ENCODE measurements at places on chromosomes 5 and 9. TPM values are rescaled to one million over a fixed set of nuclear protein-coding genes. Genes with fewer than 3 reads are reported as not detected.

Gene BTNL8
- not detected for total RNA-seq

- DNase-seq: no peak
Measured at GRCh38 chr5:82296929-82297328, 18.8 kb upstream of the RPS23 start.

Gene JAKMIP2
- not detected for total RNA-seq

GRCh38 chr9:72140586-72140985 lies 8.7 kb upstream of the GDA start:
- no peak for DNase-seq

DNA sequence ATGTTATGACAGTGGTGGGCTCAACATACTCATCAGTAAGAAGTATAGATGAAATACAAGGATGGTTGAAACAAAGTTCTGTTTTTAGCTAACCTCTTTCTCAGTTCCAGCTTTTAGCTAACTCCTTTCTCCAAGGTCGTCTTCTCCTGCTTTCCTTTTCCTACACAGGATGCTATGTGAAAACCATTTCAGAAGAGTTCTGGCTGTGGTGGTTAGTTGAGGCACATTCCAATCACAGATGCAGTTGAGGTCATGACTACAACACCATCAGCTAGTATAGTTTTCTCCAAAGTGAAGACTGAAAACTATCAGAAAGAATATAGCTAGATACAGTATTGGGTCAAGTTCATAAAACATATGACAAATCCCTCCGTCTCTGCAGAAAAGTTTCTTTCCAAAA lies 477.7 kb upstream of the C9orf72 start:
- no peak for DNase-seq

Gene WNT8A
- total RNA-seq: not detected

Gene PCDHA7
- 0.08 TPM for total RNA-seq

GRCh38 chr5:96691503-96692303 lies 29.5 kb downstream of the CAST start:
- no peak for DNase-seq

DNA sequence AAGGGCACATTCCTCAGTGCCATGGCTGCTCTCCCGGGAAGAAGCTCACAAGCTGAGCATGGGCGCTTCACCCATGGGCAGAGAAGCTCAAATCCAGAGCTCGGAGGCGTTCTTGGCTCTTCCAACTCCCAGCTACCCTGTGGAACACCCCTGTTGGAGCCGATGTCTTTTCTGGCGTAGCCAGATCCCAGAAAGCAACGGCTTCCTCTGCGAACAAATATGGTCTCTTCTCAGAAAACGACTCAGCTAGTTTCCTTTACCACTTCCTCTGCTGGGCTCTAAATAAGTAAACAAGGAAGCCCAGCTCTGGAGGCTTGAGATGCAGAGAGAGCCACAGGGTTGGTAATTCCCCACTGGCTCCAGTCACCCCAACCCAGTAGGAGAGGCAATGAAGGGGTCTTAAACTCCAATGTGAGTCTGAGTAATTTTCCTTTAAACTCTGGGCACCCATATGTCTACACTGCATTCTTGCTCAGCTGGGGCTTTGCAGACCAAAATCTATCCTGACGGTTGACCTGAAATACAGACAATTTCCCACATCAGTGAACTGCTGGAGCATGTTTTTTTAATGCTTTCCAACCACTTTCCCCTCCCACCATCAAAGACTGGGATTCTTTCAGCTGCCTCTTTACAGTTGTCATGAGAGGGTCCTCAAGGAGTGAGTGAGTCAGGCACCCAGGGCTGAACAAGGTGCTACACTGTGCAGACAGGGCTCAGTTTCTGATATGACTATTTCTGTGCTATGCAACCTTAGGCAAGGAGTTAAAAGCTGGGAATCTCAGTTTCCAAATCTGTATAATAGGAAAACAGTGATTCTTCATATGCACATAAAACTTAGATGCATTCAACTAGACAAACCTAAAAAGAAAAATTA lies at the start of gene LCP2:
LCP2 (minus strand) TSS at position 189 of the 874 bp plus-strand sequence; CDS start at position 23, 166 bp downstream.
- no peak for DNase-seq

Gene MARCHF6
- 160 TPM for total RNA-seq

Gene SPATA31D4
- total RNA-seq: not detected

All from psoas muscle (tissue), 8 donors.